ENCODE measurements at places on chromosomes 5 and 9. TPM values are rescaled to one million over a fixed set of nuclear protein-coding genes. Genes with fewer than 3 reads are reported as not detected.

Gene APBA1
- polyA plus RNA-seq: 4.8 TPM

DNA sequence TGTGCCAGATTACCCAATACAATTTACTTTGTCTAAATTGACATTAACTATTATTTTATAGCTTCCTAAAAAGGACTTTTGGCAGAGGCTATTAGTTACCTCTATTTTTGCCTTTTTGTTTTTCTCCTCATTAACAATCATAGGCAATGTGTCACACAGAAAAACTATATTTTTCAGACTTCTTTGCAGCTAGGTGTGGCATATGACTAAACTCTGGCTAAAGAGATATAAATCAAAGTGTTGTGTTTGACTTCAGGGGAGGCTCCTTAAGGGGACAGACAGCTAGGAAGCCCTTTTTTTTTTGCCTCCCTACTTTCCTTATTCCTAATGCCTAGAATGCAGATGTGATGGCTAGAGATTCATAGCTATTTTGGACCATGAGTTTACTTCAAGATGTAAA is 19.7 kb upstream of the GCNT4 start:
- DNase-seq: no peak

Gene PTCH1
- 2.8 TPM for polyA plus RNA-seq

GRCh38 chr5:143707806-143708205 is 104.2 kb upstream of the HMHB1 start:
- DNase-seq: no peak

DNA sequence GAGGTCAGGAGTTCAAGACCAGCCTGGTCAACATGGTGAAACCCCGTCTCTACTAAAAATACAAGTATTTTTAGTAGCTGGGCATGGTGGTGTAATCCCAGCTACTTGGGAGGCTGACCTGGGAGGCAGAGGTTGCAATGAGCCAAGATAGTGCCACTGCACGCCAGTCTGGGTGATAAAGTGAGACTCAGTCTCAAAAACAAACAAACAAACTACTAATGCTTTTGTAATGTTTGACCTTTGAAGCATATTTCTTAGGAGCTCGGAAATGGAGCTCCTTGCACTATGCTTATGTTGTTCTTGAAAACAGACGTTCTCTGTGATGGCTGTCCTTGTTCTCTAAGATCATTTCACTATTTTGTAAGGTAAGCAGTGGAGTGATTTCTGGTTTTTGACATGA is 6.0 kb downstream of the F2RL2 start:
- no peak for DNase-seq

All from BJ (cell line).